ENCODE measurements at places on chromosomes 3 and 15.

- DNase-seq, result peak; percentile 61
Measured at GRCh38 chr15:29685156-29686078, 136.9 kb downstream of the TJP1 start.

DNA sequence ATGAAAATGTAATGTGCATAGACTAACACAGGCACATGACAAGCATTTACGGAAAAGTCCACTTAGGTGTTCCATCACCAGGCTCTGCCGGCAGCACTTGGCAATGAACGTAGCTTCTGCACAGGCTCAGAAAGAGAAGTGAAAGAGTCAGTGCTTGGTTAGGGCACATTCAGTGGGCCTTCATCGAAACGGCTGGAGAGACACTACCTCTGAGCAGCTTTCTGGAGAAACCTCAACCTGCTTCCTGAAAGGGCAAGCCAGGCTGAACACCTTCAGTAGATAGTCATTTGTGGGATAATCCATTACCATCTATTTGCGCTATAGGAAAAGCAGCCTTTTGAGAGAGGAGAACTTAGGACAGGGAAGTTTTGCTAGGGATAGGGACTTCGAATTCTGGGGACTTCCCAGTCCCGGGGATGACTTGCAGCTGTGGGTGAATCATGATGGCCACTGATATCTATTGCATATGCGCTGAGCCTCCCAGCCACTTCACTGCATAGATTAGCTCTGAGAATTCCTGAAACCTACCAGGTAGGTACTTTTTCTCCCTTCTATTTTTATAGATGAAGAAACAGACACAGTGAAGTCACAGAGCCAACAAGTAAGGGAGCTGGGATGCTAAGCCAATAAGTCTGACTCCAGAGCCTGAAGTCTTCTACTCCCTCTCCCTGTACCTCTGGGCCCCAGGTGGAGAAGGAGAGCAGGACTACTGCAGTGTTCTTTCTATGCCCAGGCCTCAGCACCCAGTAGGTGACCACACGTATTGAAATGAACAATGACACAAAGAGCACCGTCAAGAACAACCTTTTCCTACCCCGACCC, 4.2 kb upstream of the SH2D7 start:
- DNase-seq, result no peak

- peak; percentile 69 for DNase-seq
Measured at GRCh38 chr3:123652342-123652984, 67.6 kb upstream of the HACD2 start.

DNA sequence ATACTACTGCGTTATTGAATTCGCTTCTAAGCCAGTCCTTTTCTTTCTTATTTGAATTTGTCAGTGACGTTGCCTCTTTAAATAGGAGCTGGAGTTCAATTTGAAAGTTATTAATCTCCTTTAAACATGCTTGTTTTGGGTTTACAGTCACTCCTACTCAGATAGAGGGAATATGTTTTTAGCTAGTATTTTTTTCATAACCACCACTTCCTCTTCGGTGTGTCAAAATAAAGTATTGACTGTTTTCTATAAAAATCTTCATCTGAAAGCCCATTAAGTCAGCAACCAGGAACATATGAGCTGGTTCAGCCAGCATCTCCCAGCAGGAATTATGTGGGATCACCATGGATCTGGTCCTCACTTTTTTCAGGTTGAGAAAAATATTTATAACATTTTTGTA, 772.9 kb downstream of the DIPK2A start:
- DNase-seq, result no peak

DNA sequence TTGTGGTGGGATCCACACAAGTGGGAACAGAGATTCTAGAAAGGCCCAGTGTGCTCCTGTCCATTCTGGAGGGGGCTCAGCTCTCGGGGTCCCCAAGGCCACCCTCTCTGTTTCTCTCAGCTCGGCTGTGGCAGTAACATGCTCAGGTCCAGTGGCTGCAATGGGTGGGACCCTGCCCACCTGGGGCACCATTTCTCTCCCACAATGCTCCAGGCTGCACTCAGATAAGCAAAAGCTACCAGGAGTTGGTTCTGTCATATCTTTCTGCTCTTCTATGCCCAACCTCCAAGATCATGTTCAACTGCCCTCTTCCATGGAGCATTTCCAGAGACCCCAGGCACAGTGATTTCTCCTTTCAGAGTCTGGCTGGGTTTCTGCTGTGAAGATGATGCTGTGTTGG, 40.8 kb downstream of the ITGA11 start:
- DNase-seq, result no peak

- peak; percentile 44 for DNase-seq
Measured at GRCh38 chr3:130968221-130968620, 58.4 kb downstream of the ASTE1 start.

DNA sequence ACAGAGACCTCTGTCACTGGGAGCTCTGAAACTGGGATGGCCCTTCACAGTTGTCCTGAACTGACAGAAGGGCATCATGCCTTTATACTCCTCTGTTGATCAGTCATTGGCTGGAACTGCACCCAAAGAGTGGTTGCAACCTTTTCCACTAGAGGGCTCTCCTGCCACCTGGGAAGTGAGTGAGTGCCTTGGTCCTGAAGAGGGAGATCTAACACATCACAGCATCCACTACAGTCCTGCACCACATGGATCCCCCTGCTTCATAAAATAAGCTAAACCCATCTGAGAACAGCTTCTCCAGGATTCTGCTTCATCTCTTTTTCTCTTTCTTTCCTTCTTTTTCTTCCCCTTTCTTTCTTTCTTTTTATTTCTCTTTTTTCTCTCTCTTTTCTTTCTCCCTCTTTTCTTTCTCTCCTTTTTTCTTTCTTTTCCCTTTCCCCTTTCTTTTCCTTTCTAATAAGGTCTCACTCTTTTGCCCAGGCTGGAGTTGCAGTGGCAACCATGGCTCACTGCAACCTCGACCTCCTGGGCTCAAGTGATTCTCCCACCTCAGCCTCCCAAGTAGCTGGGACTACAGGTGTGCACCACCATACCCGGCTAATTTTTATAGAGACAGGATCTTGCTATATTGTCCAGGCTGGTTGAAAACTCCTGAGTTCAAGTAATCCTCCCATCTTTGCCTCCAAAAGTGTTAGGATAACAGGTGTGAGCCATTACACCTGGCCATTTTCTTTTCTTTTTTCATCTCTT, 42.8 kb upstream of the RAF1 start:
- DNase-seq, result peak; percentile 83

DNA sequence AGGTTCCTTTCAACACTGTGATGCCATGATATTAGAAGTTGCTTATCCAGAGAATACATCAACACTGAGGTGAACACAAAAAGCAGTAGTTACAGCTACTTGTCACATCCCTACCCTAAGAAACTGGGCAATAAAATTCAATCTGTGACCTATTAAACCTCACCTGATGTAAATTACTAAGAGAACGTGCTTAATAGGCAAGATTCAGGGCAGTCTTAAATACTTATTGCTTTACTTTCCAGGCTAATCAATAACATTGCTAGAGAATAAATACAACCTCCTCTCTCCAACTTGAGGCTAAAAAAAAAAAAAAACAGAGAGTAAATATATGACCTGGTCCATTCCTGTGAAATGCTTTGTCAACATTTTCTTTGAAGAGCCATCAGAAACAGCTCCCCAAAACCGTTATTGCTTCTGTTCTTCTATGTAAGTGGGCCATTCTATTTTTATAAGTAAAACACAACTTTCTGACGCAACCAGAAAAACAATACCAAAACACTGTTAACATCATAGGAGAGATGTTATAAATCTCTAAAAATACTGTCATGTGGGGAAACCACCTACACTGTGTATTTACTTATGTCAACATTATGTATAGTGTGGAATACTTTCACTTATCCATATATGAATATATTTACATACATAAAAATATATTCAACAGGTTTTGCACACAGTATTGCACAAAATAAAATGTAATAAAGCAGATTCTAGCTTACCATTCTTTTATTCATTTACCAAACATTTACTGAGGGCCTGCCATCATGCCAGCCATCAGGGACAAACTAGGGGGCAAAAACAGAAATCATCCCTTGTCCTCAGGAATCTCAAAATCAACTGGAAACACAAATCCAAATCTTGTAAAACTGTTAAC, 2.7 kb downstream of the NKIRAS1 start:
- DNase-seq, result no peak

DNA sequence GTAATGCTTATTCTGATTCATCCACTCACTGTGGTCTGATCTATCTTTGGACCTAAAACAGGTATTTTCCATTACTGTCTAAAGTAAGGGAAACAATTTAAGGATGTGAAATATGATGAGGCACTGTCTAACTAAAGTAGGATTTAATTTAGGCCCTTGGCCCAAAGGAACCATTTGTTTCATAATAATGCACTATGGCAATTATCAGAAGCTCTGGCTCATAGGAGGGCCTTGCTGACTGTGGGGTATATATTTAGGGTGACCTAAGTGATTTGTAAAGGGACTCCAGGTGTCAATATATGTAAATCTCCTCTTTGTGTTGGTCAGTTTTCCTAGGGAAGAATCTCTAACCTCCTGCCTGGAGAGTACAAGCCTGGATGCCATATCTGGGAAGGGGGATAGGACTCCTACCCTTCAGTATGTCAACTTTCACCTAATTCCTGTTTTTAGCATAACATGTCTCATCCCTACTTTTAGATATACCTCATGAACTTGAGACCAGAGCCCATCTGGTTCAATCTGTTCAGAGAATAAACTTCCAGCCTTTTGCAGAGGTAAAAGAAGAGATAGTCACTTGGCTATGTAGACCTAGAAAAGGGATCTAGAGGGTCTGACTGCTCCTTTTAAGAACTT, 20.1 kb downstream of the DET1 start:
- no peak for DNase-seq

GRCh38 chr3:192831111-192831644, 86.5 kb downstream of the MB21D2 start:
- peak; percentile 87 for DNase-seq

- DNase-seq, result peak; percentile 12
Measured at GRCh38 chr3:95815828-95816227, 998.6 kb upstream of the EPHA6 start.

- no peak for DNase-seq
Measured at GRCh38 chr3:17033516-17034168, 148.9 kb downstream of the PLCL2 start.

DNA sequence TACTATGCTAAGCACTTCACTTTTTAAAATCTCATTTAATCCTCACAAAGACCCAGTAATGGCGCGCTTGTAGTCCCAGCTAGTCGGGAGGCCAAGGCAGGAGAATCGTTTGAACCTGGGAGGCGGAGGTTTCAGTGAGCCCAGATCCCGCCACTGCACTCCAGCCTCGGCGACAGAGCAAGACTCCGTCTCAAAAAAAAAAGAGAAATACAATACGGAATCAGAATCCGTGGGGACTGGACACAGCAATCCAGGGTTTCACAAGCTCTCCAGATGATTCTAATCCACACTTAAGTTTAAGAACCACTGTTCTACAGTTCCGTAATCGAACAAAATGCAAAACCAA, 426 bp upstream of the SUMF1 start:
- DNase-seq, result no peak

- DNase-seq, result peak; percentile 58
Measured at GRCh38 chr3:59245300-59245858, 195.6 kb upstream of the CFAP20DC start.

- DNase-seq, result no peak
Measured at GRCh38 chr3:28912120-28912885, 368.6 kb upstream of the RBMS3 start.

GRCh38 chr3:27049792-27050191, 319.4 kb downstream of the NEK10 start:
- no peak for DNase-seq

DNA sequence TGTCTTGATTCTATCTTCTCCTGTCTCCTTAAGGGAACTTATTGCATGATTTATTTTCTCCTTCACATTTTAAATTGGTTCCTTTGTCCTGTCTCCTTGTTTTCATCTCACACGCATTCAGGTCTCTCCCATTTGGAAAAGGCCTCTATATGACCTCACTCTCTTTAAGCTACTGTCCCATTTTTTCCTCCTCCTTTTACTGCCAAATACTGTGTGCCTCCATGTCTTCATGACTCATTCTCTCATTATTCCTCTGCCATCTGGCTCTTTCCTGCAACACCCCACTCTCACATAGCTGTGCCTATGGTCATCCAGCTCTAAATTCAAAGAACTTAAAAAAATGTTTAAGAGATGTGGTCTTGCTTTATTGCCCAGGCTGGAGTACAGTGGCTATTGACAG, 48.0 kb downstream of the TYRO3 start:
- DNase-seq, result peak; percentile 83

DNA sequence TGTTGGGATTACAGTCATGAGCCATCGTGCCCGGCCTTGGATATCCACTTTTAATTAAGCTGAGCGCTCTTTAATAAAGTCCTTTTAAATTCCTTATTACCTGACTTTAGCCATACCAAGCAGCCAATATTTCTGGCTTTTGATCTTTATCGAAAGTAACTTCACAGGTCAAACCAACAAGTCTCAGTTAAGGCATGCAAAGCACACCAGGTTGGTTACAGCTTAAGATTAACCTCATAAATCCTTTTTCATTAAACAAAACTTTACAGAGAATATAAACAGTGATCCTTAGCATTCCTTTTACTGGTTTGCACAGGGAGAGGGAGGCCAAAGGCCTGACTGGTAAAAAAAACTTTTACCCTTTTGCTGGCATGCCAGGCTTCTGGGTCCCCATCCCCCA, 17.7 kb downstream of the ZNF662 start:
- no peak for DNase-seq

- no peak for DNase-seq
Measured at GRCh38 chr3:84440291-84440690, 518.5 kb upstream of the CADM2 start.

DNA sequence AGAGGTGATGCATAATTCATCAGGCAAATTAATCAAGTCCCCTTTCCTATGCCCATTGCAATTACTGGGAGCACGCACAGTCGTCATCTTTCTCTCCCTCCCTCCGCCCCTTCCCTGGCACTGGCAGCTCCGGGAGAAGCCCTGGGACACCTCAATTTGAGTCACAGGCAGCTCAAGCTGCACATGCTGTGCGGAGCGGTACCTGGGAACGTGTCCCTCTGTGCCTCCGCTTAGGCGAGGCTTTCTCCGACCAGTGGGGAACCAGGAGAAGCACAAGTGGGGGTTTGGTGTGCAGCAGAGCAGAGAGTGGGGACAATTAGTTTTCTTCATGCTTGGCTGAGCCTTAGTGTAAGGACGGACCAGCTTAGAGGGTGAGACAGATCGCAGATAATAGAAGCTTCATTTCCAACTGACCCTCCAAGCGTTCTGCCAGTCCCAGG, 88.3 kb downstream of the SOX14 start:
- DNase-seq, result no peak

DNA sequence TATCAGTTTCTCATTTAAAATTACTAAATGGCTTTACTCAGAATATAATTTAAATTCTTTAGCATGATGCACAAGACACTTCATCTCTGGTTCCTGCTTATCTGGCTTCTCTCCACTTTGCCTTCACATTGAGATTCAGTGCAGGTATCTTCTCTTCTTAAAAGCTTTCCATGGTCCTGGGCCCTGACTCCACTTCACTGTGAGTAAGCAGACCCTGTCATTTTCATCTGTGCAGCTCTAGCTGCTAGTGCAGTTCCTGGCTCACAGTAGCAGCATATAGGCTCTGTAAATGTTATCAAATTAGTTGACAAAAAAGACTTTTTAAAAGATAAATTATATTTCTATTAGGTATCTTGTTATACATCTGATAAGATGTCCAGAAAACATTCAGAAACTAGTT, 58.8 kb downstream of the BCHE start:
- no peak for DNase-seq
